ENCODE measurements at places on chromosomes 5 and 9.
A peak's percentile ranks its signal among the peaks of the same experiment; 100 is the strongest.

DNA sequence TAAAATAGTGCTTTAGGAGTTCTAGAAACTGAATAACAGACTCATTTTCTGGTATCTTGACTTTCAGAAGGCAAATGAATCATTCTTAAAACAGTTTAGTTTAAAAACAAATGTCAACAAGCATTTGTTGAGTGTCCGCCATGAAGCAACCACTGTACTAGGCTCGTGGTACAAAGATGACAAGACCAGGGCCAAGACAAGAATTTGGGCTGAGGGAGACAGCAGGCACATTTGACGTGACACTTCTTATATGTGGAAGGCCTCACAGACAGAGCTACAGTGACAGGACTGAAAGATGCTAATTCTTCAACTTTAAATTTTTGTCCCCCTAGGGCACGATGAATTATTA lies 14.4 kb upstream of the ZNF131 start:
- peak; percentile 21 for DNase-seq

GRCh38 chr5:43192558-43193180 lies 644 bp downstream of the NIM1K start:
- DNase-seq, result peak; percentile 54

DNA sequence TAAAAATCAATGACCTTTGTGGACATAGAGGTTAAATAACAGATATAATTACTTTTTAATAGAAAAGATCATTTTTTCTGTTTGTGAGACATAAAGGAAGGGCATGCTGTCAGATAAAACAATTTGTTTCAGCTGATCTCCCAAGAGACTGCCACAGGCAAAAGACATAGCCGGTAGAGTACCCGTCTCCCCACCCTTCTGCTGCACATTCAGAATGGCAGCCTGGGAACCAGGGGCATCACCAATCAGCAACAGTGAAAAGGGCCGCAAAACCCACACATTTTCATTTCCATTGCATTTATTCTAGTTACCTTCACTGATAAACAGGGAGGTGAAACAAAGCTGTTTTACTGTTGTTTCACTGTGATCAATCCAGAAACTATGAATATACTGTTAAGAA lies 357.7 kb downstream of the ARRDC3 start:
- no peak for DNase-seq

GRCh38 chr5:14440582-14441431 lies 140.8 kb upstream of the OTULINL start:
- peak; percentile 87 for DNase-seq

GRCh38 chr9:14270358-14271092 lies 43.4 kb downstream of the NFIB start:
- DNase-seq, result no peak

GRCh38 chr5:123262216-123262823 lies 160.9 kb downstream of the CEP120 start:
- DNase-seq, result no peak

DNA sequence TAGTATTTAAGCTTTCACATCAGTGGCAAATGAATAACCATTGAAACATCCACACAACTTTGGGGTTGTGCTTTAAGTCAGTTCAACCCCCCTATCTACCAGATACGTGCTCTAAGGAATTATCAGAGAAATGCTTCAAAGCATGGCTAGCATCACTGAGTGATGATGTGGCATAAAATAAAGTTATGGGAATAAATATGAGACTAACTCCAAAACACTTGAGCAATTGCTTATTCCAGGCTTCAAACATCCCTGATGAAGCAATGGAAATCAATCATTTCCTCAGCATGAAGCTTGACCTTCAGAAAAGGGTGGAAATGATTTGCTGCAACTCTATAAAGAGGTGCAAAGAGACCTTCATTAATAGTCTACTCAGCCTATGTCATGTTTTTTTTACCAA lies 292.0 kb upstream of the SMC2 start:
- no peak for DNase-seq

GRCh38 chr5:31255041-31255440 lies 61.6 kb downstream of the CDH6 start:
- no peak for DNase-seq
